ENCODE measurements at places on chromosomes 7 and 10.
A peak's percentile ranks its signal among the peaks of the same experiment; 100 is the strongest.

GRCh38 chr10:128869101-128869749, 597.8 kb upstream of the MGMT start:
- no peak for DNase-seq

DNA sequence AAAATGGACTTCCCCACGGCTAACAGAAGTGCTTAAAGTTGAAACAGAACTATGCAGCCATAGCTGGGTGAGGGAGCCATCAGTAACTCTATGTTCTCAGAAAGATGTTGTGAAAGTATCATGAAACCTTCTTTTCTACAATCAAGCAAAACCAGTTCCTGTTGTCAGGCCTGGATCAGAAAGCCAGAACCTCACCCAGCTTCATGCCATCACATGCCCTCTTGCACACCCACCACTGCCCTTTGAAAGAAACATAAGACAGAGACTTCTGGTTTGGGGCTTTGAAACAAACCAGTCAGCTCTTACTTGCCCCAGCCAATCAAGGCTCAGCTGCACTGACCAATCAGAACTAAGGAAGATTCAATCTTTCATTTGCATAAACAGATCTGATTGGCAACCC, 230.8 kb upstream of the FERD3L start:
- DNase-seq = no peak

DNA sequence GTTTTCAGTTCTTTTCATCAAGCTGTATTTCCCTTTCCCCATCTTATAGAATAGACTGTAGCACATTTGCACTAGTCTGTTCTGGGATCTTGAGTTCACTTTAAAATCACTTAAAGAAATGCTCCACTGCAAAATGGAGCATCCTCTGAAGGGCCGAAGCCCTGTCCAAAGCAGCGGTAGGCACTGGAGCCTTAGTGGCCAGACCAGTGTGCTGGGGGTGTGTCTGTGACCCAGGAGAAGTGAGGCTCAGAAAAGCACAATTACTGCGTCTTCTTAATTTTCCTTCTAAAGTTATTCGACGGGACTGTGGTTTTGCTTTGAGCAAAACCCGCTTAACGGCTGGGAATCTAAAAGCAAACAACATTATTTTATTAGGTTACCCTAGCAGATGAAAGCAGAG, 205.7 kb downstream of the SLC25A13 start:
- DNase-seq = no peak

GRCh38 chr10:122244001-122244975, 26.8 kb upstream of the BTBD16 start:
- DNase-seq = no peak

GRCh38 chr10:111648046-111648445, 535.5 kb downstream of the GPAM start:
- no peak for DNase-seq

DNA sequence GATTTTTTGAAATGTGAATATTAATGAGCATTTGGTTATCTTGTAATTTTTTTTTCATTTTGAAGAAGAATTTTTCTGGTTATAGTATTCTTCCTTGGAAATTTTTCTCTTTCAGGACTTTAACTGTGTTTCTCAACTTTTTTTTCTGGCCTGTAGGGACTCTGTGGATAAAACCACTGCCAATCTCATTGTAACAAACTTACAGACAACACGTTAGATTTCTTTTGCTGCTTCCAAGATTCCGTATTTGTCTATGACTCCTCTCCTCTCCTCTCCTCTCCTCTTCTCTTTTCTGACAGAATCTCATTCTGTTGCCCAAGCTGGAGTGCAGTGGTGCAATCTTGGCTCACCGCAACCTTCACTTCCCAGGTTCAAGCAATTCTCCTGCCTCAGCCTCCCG, 19.4 kb upstream of the ZNF92 start:
- DNase-seq = no peak

DNA sequence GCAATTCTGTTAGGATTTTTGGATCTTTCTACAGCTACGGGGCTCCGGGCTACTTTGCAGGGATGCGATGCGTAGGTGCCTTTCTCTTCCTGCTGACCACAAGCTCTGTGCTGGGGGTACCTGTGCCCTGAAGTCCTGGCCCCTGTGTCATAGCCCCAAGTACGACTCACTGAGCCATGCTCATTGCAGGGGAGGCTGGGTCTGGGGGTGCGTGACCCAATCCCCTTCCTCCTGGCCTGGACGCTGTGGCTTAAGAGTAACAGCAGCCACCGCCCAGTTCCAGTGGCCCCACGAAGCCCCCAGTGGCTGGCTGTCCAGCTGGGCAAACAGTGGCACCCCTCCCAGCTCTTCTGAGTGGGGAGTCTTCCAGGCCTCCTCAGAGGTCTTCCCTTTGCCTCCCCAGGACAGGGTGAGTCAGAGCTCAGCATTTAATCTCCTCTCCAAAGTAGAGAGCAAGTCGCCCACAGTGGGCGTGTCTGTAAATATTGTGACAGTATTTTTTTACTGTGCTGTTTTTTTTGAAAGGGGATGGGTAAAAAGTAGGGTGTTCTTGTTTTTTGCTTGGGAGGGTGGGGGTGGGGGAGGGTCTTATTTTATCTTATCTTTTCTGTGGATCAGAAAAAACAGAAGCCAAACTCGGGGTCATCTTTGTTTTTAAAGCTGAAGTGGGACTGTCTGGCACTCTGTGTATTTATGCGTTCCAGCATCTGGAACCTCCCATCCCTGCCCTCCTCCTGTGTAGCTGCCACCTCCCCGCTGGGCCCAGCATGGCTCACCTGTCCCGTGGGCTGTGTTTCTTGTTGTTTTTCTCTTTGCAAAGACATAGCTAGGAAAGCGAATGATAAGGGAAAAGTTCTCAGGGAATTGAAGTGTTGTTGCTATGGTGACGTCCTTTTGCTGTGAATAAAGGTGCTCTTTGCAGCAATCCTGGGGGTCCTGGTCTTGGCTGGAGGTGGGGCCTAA, 8.2 kb downstream of the LFNG start:
- DNase-seq = no peak

- no peak for DNase-seq
These were observed 5.6 kb upstream of the GARS1 start for GRCh38 chr7:30589111-30589510.

DNA sequence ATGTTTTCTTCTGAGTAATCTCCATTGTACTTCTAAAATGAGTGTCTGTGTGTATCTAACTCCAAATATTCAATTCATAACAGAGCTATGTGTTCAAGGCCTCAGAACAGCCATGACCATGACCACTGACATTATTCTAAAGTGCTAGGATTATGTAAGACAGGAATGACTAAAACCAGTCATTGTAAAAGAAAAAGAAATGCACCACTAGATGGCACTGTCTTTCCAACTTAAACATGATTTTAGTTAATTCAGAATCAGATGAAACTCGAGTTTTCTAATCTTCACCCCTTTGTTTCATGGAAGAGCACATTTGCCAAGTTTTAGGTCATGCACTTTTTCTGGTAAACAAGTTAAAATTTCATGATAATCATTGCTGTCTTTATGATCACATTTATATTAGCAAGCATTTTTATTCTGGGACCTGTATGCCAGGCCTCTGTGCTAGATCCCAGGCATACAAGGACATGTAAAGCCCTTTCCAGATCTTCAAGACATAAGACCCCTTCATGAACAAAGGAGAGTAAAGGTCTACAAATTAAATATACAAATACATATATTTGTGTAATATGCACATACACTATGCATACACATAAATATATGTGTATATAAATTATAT, 26.1 kb upstream of the RSU1 start:
- peak; percentile 42 for DNase-seq

DNA sequence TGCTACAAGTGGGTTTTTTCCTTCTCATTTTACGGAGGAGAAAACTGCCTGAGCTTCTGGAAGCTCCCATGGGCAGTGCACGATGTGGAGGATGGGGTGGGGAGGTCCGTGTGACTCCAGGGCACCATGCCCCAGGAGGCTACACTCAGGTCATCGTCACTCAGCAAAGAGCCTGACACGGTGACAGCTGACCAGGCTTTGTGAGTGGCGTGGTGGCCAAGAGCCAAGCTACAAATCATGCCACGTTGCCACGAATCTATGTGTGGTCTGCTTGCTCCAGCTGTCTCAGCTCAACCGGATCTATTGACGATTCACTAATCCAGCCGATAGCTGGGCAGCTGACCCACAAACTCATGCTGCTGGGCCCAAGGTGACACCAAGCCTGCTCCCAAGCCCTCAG, 27.6 kb upstream of the C10orf71 start:
- DNase-seq = no peak

GRCh38 chr7:104252409-104253134, 44.8 kb upstream of the ORC5 start:
- DNase-seq = no peak

- DNase-seq = no peak
These were observed 58.2 kb downstream of the RBM33 start for GRCh38 chr7:155702616-155703015.

DNA sequence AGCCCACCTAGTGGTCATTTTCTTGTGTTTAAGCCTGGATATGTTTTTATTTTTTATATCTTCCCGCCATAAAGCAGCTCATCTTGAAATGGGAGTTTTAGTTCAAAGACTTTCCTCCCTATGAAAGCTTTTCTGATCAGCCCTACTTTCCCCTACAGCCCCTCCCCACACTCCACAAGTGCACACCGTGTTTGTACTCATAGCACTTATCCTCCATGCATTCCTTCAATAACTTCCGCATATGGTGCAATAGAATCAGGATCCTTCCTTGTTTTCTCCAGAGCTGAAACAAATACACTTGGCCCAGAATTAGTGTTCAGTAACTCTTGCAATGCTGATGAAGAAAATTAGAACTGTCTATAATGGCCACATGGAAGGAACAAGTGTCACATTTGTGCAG, 235.9 kb downstream of the KCNMA1 start:
- no peak for DNase-seq

GRCh38 chr10:45456822-45457221, 82.8 kb downstream of the ALOX5 start:
- no peak for DNase-seq

- DNase-seq = no peak
These were observed 1085.9 kb downstream of the GATA3 start for GRCh38 chr10:9140373-9140772.

- no peak for DNase-seq
These were observed 56.0 kb downstream of the MKLN1 start for GRCh38 chr7:131383417-131384285.

Measured in GDM1 (cell line).